ENCODE measurements at places on chromosomes 13 and 19. TPM values are rescaled to one million over a fixed set of nuclear protein-coding genes. Genes with fewer than 3 reads are reported as not detected.
A peak's percentile ranks its signal among the peaks of the same experiment; 100 is the strongest.

DNA sequence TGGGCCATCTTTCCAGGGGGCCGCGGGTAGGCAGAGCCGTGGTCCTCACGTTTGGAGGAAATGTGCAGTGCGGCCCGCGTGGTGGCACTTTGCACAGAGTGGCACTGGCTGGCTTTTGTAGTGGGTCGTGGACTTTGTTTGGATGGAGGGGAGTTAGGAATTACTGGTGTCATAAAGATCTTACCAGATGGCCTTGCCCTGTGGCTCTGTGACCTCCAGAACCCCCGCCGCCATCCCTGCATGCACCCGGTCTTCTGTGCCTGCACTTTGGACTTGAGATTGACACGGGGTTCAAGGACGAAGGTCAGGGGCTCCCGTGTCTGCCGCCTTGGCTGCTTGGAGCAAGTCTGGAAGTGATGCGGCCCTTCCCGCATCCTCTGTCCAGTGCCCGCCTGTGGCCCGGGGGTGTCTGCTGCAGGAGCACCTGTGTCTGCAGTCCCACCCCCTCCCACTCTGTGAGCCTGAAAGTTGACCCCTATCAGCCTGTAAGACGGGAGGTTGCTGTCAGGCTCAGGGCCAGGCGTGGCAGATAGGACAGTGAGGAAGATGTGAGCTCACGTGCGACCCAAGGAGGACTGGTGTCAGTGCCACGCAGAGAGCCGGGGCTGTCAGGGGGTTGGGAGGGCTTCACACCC lies 2.2 kb downstream of the GNA11 start:
- H3K36me3 ChIP-seq, result no peaks in the 10 kb centered on the region
- H3K4me3 ChIP-seq, result peak overlapping the region; percentile 100
- H3K27me3 ChIP-seq, result peaks cover 16% of the 10 kb centered on the region
- H3K4me1 ChIP-seq, result peaks cover 68% of the 10 kb centered on the region
- peak; percentile 34 for DNase-seq

The ZNF543 gene
- total RNA-seq, result 7.3 TPM

DNA sequence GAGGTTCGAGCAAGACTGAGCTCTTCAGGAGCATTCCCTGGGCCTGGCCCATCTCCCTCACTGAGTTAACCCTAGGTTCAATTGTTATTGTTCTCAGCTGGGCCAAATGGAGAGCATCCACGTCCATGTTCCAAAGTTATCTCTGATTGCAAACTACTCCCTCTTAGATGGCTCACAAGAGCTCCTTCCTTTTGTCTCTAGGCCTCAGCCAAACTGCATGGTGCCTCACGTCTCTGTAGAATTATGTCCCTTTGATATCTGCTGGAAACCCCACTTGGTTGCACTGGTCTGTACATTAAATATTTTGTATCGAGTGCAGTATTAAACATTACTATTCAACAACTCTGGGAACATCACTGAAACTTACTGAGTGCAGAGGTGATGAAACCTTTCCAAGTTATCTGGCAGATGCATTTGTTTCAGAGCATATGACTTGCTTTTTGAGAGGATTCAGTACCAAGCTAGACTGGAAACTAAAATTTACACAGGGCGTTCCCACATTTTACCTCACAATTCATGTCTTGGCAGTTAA lies 38.1 kb downstream of the DOCK9 start:
- no peak overlapping the region for H3K4me3 ChIP-seq
- no peak for DNase-seq
- peak overlapping the region; percentile 48 for H3K27ac ChIP-seq
- H3K27me3 ChIP-seq, result no peaks in the 10 kb centered on the region

DNA sequence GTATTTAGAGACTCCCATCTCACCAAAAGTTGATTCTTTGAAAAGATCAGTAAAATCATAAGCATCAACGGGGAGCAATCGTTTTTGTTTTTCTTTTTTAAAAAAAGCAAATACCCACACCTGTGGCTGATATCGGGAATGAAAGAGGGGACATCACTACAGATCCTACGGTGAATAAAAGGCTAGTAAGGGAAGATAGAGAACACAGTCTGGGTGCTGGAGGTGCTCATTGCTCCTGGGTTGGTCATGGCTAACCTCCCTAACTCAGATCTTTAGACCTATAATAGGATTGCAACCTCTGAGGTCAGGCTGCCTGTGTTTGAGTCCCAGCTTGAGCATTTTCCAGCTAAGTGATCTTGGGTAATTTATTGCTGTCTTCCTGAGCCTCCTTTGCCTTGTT lies 1.1 kb downstream of the EHD2 start:
- H3K27ac ChIP-seq, result peak overlapping the region; percentile 90
- H3K27me3 ChIP-seq, result peaks cover 9% of the 10 kb centered on the region
- peaks cover 36% of the 10 kb centered on the region for H3K4me1 ChIP-seq
- peaks cover 19% of the 10 kb centered on the region for H3K36me3 ChIP-seq

The ZNF132 gene
- total RNA-seq, result 6.0 TPM

DNA sequence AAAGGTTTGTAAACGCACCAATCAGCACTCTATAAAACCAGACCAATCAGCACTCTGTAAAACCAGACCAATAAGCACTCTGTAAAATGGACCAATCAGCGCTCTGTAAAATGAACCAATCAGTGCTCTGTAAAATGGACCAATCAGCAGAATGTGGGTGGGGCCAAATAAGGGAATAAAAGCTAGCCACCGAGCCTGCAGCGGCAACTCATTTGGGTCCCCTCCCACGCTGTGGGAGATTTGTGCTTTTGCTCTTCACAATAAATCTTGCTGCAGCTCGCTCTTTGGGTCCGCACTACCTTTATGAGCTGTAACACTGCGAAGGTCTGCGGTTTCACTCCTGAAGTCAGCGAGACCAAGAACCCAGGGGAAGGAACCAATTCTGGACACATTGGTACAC lies 28.0 kb downstream of the ZNF175 start:
- H3K27me3 ChIP-seq, result peaks cover 53% of the 10 kb centered on the region
- no peak overlapping the region for H3K4me3 ChIP-seq
- H3K4me1 ChIP-seq, result peaks cover 6% of the 10 kb centered on the region
- H3K27ac ChIP-seq, result no peak overlapping the region
- DNase-seq, result no peak

The SIAH3 gene
- total RNA-seq, result not detected
